ENCODE measurements at places on chromosomes 16 and 17.

DNA sequence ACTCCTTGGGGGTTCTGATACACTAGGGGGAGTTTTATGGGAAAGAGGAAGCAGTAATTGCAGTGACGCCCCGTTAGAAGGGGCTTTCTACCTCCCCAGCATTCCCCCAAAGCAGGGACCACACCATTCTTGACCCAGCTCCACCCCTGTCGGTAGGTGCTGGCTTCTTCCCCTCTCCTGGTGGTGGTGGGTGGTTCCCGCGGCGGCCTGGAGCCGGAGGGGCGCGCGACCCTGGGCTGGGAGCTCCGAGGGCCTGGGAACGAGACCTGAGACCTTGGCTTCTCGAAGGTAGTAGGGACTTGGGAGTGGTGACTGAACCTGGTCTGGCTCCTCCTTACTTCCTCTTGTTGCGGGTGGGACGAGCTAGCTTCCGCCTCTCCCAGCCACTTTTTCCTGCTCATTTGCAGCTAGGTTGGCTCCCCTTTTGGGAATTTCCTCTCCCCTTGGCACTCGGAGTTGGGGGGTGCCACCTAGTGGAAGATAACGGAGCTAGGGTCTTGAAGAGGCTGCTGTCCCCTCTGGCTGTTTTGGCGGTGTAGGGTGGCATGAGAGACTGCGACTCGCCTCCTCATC lies 438 bp downstream of the GRN start:
- DNase-seq = no peak

DNA sequence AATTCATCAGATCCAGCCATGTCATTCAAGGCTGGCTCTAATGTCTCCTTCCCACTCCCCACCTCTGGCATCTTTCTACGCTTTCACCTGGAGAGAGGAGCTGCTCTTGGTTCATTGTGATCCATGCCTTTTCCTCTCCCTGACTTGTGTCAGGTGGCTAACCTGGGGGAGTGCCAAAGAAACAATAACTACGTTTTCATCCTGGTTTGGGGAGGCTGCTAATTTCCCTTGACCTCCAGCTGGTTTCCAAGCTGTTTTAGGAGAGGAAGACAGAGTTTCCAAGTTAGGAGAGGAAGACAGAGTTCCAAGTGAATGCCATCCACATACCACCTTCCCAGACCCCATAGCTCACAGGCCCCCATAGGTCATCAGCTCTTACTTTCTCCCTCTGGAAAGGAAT lies 40.0 kb upstream of the HLF start:
- DNase-seq = no peak

DNA sequence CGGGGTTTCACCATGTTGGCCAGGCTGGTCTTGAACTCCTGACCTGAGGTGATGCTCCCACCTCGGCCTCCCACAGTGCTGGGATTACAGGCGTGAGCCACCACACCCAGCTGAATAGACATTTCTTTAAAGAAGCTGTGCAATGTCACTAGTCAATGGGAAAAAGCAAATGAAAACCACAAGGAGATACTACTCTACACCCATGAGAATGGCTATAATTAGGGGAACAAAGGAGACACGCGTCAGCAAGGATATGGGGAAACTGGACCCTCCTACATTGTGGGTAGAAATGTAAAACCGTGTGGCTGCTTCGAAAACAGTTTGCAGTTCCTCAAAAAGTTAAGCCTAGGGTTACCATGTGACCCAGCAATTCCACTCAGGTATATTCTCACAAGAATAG lies 103.4 kb downstream of the VPS53 start:
- DNase-seq = no peak

GRCh38 chr16:66127459-66128370 lies 238.8 kb upstream of the CDH5 start:
- no peak for DNase-seq

- DNase-seq = peak; percentile 22
These were observed 3.8 kb upstream of the CHD3 start for GRCh38 chr17:7884581-7885366.

DNA sequence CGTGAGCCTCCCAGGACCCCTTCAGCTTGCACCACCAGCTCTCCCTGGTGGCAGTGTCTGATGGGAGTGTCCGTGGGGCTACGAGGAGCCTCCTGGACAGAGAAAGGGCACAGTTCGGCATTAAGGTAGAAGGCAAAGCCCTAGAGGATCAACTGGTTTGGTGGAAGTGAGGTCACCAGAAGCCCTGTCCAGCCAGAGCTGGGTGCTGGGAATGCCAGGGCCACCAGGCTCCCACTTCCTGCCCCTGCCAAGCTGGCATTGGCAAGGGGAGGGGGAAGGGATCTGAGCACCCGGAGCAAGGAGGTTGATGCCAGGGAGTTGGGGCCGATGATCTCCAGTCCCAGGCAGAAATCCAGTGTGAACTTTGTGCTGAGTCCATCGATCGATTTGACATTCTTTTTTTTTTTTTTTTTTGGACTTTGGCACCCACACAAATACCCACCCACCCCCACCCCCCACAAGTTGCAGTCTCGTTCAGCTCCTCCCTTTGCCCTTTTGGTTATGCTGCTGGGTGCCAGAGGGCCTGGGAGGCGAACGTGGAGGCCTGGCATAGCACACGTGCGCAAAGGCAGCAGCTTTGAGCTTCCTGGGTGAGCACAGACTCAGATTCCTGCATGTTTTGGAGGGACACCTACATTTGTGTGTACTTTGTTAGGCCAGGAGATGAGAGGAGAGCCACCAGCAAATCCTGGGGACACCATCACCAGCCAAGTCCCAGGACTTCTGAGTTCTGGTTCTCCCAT lies 2.1 kb downstream of the NHERF1 start:
- DNase-seq = no peak

DNA sequence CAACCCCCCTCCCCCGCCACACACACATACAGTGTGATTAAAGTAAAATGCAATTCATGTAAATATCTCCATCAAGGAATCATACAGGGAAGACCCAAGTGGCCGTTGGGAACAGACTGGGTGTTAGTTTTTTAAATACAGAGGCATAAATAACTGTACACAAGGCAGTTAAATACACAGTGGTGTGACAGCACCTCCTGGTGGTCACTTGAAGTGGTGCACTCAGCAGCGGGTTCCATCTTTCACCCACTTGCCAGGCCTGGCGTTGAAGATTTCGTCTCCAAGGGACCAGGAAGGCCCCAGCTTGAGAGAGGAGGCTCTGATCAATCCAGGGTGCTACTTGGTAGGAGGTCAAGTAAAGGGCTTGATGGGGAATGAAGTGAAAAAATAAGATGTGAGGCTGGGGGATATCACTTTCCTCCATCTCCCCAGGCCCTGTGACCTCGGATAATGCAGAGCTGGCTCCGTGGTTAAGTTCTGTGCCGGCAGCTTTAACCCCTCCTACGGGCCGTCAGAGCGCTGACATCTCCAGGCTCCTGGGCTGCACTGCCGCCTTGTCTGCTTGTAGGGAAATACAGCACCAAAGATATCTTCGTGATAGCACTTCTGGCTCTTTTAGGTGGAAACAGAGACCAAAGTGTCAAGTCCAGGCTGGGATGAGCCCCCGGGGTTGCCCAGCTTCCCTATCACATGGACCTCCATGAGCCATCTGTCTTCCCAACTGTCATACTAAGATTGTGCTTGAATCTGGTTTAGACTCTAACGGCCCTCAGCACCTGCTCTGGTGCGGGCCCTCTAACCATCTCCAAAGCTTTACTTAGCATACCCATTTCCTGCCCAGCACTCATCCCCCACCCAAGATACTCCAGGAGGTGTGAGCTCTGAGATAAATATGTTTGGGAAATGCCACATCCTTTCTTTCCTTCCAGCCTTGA lies 20.7 kb downstream of the LGALS9 start:
- DNase-seq = peak; percentile 38

- no peak for DNase-seq
These were observed 279.2 kb upstream of the CDH5 start for GRCh38 chr16:66087308-66087707.

- no peak for DNase-seq
These were observed 24.1 kb downstream of the HEATR9 start for GRCh38 chr17:35844547-35844946.

GRCh38 chr16:84175350-84176081 lies 11.3 kb downstream of the TAF1C start:
- DNase-seq = peak; percentile 39

DNA sequence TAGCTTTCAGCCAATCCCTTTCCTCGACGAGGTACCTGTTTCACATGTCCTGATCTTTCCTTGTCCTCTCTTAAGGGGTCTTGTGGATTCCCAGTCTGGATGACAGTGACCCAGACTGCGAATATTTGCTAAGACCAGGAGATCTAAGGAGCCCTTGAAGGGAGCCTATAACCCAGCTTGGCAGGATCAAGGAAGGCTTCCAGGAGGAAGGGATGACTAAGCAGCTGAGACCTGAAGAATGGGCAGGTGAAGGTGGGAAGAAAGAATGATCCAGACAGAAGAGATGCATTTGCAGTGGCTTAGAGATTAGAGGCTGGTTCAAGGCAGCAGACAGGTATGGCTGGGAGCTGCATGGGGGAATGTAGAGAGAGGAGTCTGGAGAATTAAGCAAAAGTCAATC lies 1.9 kb upstream of the PDK2 start:
- no peak for DNase-seq

GRCh38 chr17:27862004-27862403 lies 31.2 kb downstream of the LYRM9 start:
- no peak for DNase-seq

DNA sequence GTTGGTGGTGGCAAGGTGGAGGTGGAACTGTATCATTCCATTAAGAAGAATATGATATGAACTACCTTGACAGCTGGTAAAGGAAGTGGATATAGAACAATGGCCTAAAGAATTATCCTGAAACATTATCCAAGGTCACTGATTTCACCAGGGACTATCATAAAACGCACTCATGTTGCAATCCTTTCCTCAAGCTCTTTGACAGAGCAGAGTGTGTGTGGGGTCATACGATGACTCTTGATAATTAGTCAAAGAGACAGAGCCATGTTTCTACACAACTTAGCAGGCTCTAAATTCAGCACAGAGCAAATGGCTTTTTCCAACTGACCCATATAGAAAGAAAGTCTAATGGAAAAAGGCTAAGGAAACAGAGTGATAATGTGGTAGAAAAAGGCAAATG lies 126.4 kb upstream of the ANKFN1 start:
- no peak for DNase-seq

DNA sequence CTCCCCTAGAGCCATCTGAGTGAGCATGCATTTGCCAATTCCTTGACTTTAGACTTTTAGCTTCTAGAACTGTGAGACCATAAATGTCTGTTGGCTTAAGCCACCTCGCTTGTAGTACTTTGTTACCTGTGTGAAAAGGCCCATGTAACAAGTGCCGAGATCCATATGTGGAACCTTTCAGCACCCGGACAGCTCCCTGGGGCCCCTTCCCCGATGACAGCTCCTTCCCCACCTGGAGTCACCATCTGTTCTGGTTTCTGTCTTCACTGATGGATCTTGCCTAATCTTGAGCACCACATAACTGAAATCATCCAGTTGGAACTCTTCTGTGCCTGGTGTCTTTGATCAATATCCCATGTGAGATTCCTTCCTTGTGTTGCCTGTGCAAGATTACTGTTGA lies 78.9 kb upstream of the EEF2KMT start:
- DNase-seq = no peak

GRCh38 chr17:45149669-45150664 lies 1.7 kb downstream of the HEXIM1 start:
- no peak for DNase-seq

DNA sequence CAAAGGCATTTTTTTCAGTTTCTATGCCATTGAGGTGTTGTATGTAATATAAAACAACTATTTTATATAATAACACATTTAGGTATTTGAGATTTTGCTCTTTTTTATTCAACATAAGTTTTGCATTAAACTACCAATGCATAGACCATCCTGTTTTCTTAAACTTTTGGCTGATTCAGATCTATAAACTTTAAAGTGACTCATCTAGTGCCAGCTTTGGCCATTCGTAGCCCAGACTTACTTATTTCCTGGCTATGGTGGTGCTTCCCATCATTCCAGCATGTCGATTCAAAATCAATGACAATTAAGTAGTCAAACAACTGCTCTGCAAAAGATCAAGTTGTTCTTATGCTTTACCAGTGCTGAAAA lies 3.1 kb downstream of the ERI2 start:
- DNase-seq = no peak

DNA sequence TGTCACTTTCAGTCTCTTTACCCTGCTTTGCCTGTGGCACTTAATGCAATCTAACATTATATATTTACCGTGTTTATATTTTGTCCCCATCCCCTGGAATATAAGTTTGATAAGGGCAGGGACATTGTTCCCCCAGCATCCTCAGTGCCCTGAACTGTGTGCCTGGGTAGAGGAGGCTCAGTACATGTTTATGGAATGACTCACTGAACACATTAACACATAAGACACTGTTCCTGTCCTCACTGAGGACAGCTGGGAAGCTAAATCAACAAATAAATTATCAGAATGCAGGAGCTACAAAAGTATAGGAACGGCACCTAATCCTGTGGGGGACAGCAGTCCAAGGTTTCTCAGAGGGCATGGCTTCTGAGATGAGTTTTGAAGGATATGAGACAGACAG lies 27.8 kb downstream of the GRIN2A start:
- no peak for DNase-seq

GRCh38 chr17:6706499-6706898 lies 6.7 kb downstream of the SLC13A5 start:
- no peak for DNase-seq

DNA sequence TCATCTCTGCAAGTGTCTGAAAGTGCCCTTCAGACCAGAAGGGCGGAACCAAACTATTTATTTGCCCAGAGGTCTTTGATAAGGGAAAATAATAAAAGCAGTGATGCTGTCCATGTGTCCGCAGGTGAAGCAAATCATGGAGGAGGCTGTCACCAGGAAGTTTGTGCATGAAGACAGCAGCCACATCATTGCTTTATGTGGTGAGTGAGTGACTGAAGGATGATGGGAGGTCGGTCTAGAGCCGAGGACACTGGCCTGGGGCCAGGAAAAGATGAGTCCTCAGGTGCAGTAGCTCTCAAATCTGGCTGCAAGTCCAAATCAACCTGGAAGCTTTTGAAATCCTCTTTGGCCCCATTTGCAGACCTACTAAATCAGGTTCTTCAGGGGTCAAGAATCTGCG lies 6.1 kb downstream of the SGSM2 start:
- no peak for DNase-seq

DNA sequence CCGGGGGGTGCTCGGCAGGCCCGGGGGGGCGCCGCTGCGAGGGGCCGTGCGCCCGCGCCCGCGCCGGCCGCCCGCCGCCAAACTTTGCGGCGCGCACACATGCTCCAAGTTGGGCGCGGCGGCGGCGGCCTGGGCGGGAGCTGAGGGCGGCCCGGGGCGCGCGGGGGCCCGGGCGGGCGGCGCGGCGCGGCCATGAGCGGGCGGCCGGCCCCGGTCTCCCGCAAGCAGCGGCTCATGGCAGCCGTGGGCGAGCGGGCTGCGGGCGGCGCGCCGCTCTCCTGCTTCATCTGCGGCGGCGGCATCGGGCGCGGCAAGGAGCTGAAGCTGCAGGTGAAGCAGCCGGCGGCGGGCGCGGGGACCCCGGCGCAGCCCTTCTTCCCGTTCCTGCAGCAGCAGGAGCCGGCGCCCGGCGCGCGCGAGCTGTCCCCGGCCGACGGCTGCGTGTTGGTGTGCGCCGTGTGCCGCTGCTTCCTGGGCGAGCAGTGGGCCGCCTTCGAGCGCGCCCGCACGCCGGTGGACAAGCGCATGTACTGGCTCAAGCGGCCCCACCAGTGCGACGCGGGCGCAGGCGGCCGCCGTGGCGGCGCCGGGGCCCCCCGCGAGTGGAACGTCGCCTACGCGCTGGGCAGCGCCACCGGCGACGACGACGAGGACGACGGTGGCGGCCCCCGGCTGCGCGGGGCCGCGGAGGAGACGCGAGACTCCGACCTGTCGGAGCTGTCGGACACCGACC lies 57.2 kb upstream of the CIBAR2 start:
- DNase-seq = no peak

- DNase-seq = no peak
These were observed 158.6 kb upstream of the ELAC2 start for GRCh38 chr17:13176436-13176835.
